ENCODE measurements at places on chromosomes 7 and 10. TPM values are rescaled to one million over a fixed set of nuclear protein-coding genes. Genes with fewer than 3 reads are reported as not detected.

Gene COBL
- 36.0 TPM for total RNA-seq

Gene CPED1
- total RNA-seq: 19.2 TPM

DNA sequence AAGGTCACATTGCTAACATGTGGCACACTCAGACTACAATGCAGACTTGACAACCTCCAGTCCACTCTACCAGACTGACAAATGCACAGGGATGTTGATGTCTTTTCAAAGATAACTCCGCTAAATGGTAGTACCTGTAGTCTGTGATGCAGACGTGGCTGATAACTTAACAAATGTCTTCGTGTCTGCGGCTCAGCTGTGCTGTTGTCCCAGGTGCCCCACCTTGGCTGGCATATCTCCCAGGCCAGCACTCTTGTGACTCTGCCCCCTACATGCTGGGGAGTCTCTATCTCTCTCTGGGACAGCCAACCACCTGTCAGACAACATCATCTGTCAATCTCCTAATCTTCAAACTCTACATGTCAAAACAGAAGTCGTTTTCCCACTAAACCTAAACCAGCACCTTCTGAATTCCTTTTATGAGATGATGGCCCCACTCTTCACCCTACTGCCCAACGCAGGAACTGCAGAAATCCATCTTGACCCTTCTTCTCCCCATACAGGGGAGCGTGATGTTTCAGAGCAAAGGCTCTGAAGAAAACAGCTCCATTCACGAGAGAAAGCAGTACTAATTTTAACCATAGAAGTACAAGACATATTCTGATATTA is 156.4 kb downstream of the USP6NL start:
- DNase-seq: no peak

DNA sequence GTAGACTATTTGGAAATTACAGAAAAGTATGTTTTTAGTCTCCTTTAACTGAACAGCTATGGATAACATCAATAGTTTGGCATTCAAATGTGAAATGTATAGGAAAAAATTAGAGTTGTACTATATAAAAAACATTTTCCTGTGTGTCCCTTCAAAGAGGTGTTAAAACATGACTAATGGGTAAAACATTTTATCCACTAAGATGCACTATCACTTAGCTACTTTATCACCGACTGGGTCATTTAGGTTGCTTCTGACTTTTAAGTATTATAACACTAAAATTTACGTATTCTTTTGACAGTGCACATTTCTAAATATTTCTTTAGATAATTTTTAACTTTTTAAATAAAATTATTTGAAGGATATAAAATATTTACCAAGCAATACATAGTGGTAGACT is 77.6 kb downstream of the UBE2H start:
- DNase-seq: no peak

GRCh38 chr7:47907981-47908616 is 40.2 kb downstream of the PKD1L1 start:
- no peak for DNase-seq

- DNase-seq: no peak
Observed at GRCh38 chr10:51006686-51007085, 67.6 kb upstream of the PRKG1 start.

DNA sequence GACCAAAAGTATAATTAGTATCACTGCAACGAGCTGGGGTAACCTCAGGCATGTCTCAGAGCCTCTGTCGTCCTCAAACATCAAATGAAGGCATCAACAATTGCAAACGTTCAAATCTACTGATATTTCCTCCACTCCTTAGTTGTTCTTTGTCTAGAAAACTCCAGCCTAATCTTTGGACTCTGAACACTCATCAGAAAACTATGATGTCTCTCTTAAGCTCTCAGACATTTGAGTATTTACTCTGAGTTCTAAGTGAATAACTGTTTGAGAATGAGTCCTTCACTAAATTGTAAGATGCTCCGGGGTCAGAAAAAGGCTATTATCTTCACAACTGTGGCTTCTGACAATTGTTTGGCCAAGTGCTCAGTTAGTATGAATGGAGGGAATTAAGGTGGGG is 536.4 kb downstream of the NRG3 start:
- DNase-seq: no peak

DNA sequence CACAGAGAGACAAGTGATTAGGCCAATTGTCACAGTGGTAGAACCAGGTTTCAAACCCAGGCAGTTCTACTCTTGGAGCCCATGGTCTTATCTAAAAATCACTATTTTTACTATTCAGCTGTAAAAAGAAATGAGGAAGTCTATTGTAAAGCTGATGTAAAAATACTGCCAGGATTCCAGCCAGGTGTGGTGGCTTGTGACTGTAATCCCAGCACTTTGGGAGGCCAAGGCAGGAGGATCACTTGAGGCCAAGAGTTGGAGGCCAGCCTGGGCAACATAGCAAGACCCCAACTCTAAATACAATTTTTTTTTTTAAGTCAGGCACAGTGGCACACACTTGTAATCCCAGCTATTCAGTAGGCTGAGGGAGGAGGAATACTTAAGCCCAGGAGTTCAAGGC is 40.4 kb downstream of the HIP1 start:
- DNase-seq: no peak

All from left cardiac atrium (tissue), 4 donors.